ENCODE measurements at places on chromosomes 16 and 17.

DNA sequence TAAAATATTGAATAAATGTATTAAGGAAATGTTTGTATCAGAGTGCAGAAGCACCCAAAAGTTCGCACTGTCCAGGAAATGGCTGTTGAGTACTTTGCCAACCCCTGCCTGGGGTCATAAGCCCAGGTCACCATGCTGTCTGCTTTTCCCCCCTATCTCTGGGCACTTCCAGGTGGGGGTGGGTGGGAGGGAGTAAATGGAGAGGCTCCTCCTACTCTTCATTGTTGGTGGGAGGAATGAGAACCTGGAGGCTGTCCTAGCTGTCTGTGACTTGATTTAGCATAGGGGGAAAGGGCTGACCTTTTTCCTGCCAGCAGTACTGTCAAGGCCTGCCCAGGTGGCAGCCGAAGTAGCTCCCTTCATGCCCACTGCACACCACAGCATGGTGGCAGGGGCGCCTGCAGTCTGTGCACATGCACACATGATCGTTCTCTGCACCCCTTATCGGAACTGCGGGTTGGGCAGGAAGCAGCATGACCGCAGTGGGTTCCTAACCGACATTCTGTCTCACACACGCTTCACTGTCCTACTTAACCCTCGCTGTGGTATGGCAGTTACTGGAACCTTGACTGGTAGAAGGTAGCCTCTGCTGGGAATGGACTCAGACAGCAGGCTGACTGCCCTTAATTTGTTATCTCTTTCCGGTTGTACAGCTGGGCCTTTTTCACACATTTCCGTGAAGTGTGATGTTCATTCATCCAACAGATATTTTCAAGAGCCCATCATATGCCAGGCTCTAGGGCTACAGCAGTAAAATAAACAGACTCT is 41.5 kb downstream of the LDHD start:
- peak; percentile 58 for DNase-seq

DNA sequence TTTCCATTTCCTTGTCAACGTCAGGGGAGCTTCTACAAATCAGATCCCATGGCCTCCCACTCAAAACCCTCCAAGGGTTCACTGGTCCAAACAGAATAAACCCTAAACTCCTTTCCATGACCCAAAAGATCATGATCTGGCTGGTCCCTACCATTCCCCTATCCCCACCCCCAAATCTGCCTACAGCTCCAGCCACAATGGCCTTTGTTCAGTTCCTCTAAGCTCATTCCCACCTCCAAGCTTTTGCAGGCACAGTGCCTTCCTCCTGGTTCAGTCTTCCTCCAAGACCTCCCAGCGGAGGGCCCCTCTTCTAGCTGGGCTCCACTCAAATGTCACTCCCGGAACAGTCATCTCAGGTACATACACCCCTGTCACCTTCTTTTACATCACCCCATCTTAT is 2.0 kb downstream of the GPRC5B start:
- no peak for DNase-seq

DNA sequence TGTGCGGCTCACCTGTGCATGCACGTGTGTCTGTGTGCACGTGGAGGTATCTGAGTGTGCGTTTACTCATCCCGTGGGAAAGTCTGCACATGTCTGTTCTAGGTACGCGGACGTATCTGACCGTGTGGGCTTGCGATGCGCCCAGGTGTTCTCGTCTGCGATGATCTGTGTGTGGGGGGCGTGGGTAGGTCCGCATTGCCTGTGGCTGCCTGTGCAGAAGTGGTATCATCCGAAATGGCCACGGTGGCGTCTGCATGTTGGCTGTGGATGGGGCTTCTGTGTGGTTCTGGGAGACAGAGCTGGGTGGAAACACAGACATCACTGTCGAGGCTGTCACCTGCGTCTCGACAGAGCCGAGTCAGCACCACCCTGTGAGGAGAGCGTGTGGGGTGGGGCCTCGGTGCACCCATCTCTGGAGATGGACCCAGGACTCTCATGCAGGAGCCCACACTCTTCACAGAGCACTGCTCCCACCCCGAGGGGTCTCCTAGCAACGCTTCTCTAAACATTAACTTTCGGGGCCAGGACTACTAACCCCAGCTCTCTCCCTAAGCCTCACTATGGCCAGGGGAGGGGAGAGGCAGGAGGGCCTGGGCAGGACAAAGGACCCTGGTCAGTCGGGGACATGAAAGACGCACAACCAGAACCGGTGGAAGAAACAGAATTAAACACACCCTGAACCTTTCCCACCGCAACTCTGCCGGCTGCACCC is 8.4 kb downstream of the DPEP1 start:
- DNase-seq, result no peak

DNA sequence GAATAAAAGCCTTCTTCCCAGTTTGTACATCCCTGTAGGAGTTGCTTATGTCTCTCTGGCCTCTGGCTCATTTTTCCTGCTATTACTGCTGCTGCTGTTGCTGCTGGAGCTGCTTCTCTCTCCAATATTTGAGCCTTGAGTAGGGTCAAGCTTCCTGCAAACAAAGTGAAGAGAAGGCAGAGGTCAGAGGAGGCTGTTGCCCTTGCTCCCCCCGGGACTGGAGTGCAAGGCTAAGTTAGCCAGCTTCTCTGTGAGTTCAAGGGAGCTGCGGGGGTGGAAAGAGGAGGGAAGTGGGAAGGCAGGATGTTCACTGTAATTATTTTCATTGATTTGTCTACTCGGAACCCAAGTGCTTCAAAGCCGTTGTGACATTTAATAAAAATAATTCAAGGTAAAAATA is 77.0 kb upstream of the TMEM132E start:
- no peak for DNase-seq

DNA sequence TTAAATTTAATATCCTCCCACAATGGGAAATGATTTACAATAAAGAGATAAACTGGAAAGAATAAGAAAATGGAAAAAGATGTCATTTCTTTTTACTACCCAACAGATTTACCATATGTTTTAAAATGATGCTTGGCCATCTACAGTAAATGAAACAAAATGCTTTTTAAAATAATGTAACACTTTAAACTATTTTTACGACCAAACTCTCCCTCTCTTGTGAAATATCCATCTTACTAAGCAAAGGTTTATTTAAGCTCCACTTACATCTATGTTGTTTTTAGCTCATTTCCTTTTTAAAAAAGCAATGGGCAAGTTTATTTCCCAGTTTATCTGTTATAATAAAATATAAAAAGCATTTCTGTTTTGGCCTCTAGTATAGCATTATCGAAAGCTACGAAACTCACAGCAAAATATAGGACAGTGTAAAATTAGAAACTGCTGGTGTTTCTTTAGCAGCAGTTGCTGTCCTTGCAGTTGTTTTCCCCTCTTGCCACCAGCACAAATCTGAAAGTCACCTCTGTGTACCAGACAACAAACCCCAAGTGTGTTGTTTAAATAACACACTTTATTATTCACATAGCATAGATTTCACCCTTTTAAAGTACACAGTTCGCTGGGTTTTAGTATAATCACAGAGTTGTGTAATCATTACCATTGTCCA is 195.1 kb downstream of the CDRT15L2 start:
- no peak for DNase-seq

DNA sequence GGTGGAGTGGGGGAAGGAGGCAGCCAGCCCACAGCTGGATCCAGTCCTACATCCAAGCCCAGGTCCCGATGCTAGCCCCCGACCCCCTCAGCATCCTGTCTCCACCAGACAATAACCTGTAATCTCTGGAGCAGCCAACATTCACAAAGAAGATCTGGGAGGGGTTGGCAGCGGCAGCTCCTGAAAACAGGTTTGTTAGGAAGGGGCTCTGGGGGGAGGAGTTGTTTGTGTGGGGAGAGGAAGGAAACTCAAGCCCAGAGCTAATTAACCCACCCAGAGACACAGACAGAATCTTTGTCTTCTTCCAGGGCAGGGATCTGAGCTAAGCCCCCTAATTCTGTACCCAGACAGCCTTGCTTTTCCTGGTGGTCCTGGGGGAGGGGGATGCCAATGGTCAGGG is 4.6 kb upstream of the C17orf113 start:
- DNase-seq, result no peak

DNA sequence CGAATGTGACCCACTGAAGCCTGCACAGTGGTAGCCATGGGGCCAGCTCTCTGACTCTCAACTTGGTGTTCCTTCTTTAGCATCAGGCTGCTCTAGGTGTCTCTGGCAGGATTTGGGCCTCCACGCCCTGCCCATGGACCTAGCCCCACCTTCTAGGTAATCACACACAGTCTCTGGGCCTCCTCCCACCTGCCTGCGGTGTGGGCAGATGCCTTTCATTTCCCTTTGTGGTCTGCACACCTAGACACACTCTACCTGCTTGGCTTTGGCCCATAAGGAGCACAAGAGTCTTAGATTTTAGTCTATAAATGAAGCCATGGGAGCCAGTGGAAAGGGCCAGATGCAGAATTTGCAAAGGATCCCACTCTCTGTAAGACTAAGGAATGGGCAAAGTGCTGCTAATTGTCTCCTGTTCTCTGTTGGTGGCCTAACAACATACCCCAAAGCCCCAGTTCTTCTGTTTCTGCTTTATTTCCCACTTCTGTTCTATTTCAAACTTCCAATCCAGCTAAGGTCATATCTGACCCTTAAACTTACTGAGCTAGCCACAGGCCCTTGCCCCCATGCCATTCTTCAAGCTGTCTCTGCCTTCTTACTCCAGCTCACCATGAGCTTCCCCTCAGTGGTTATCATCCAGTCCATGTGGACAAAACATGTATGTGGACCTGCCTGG is 7.2 kb upstream of the MFSD6L start:
- DNase-seq, result no peak

All from stimulated activated CD8-positive, alpha-beta memory T cell treated with anti-CD3 and anti-CD28 coated beads, Interleukin-7, amount 100 ng/mL, for 1 hour (primary cell).